ENCODE measurements at places on chromosomes 7 and 10.

DNA sequence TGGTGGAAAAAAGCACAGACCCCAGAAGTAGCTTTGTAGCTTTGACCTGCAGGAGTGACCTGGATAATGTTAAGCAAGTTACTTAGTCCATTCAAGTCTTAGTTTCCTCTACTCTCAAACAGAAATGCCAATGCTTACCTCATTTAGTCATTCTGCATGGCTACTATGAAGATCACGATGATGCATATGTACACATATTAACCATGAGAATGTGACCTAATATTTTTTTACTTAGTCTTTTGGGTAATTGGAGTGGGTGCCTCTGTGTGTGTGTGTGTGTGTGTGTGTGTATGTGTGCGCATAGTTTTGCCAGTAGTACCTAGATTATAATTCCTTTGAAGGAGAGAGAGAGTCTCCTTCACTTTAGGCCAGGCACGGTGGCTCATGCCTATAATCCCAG, 95.8 kb downstream of the NRP1 start:
- ATAC-seq: no peak

DNA sequence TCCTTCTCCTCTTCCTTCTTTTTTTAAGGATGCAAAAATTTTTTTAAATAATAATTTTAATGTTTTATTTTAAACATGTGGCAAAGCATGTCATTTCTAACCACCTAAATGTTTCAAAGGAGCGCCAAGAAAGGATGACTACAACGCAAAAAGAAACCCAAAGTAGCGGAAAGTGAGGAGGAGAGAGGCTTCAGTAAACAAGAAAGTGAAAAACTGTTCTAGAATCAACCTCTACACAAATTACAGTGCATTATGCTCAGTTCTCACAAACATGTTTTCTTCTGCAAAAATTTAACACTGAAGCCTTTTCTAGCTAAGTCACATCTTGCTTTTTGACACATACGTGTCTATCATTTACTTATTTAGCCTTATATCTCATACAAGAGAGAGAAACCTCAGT, 948.6 kb downstream of the GATA3 start:
- ATAC-seq: no peak

DNA sequence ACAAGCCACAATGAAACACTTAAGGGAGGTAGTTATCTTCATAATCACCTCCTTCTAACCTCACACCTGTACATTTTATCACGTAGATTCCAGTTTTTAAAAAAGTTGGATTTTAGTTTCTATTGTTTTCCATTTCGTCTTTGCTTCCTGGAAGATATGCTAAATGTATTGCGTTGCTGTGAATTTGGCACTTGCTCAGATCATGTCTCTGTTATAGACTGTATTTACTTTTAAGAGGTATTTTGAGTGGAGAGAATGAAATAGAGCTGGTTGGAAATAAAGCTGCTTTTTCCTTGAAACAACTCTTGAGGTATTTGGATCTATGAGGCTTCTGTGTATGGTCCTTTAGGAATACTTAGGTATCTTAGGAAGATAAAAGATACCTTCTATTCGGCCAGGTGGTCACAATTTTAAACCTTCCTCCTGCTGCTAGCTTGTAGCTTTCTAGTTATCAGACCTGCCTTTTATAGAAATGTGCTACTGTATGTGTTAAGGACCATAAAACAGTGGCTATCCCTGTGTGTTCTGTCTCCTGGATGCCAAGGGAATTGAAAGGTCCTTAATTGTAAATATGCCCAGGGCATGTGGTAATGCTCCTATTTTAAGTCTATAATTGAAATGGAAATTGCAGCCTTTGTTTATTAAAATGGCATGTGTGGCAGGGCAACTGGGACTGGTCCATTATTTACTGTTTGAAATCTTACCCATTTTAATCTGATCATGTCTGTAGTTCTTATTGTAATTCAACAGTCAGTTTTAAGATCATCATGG, 147.7 kb downstream of the SND1 start:
- ATAC-seq: no peak

GRCh38 chr10:16765509-16766375, 51.5 kb downstream of the RSU1 start:
- no peak for ATAC-seq

All from activated CD4-positive, CD25-positive, alpha-beta regulatory T cell treated with anti-CD3 and anti-CD28 coated beads, Interleukin-2, amount 50 U/mL, for 24 hours (primary cell).